ENCODE measurements at places on chromosomes 6 and 20.
A peak's percentile ranks its signal among the peaks of the same experiment; 100 is the strongest.

DNA sequence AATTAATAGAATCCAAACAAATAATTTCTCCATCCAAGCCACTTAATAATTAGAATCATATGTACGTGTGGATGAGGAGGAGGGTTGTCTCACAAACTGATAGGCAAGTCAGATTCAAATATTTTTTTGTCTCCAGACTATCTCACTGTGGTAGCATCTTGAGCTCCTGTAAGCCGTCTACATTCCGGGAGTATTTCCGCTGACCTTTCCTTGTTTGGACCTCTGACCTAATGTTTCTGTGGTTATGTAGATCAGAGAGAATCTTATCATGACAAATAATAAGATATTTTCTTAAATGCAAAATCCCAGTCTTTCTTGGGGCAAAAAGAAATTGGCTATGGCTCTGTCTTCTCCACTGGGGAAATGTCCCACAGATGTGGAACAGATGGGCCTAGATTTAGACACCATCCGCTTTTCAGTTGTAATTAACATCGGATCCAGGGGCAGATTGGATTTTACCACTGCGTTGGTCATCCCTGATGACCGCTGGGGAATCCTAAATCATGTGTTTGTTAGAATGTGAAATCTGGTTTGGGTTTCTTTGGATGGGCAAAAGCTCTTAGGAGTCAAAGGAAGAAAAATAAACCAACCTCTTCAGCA lies 197.1 kb upstream of the RIN2 start:
- no peak for DNase-seq

- DNase-seq, result no peak
Measured at GRCh38 chr20:32157611-32158010, 48.1 kb downstream of the TM9SF4 start.

- no peak for DNase-seq
Measured at GRCh38 chr6:75882734-75883133, 133.7 kb downstream of the MYO6 start.

DNA sequence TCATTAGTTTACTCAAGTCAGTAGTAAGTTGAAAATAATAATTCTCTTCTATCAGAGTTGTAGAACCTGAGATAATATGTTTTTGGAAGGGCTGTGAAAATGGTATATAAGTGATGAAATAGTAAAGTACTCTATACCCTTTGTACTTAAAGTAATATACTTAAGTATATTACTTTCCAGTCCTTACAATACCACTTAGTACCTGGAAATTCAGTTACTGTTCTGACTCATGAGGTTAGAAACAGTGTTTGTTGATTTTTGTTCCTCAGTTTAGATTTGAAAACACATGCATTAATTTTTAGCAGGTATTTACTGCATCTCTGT lies 10.1 kb downstream of the TULP4 start:
- DNase-seq, result no peak

GRCh38 chr20:63567386-63568169 lies 6.5 kb downstream of the HELZ2 start:
- DNase-seq, result peak; percentile 66

DNA sequence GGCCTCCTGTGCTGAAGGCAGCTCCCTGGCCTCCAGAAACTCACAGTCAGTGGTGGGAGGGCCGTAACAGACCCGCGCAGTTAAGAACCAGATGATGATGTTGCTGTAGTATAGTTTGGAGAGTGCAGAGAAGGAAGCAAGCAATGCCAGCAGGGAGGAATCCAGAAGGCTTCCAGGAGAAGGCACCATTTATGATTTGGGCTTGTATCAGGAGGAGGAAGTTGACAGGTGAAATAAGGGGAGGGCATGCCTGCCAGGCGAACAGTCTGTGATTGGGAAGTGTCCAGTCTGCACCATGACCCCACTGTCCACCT lies 13.3 kb upstream of the BAK1 start:
- no peak for DNase-seq

- no peak for DNase-seq
Measured at GRCh38 chr20:52047811-52048764, 143.5 kb downstream of the ZFP64 start.

- DNase-seq, result no peak
Measured at GRCh38 chr6:136464148-136464547, 86.1 kb downstream of the MAP7 start.

DNA sequence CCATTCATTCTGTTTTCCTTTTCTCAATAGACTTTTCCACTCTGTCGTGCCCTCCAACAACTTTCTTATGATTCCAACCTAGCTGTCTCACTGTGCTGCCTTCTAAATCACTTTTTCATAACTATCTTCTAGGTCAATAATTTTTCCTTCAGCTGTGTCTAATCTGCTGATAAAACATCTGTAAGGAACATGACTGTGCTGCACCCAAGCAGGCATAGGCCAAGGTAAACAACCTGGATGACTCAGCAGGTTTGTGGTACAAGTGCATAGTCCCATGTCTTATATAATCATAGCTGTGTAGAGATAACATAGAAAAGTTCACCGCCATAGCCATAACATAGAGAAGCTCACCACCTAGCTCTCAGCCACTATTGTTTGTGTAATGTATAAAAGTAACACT lies 332.3 kb downstream of the PLCB1 start:
- no peak for DNase-seq

DNA sequence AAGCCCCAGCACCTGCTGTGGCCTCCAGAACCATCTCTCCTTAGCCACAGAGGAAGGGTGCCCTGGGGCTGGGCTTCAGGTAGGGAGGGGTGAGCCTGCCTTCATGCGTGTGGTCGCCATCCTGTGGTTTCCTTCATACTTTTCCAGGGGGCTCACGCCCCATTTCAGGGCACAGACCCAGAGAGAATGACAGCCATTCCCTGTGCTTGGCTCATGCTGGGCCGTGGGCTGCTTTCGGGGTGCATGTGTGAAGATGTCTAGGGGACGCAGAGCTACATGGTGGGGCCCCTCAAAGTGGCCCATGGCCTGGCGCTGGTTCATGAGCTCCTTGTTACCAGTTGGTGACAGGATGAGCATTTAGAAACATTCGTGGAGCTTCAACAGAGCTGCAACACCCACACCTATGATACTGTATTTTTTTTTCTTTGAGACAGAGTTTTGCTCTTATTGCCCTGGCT lies 190.3 kb upstream of the SLC24A3 start:
- no peak for DNase-seq

DNA sequence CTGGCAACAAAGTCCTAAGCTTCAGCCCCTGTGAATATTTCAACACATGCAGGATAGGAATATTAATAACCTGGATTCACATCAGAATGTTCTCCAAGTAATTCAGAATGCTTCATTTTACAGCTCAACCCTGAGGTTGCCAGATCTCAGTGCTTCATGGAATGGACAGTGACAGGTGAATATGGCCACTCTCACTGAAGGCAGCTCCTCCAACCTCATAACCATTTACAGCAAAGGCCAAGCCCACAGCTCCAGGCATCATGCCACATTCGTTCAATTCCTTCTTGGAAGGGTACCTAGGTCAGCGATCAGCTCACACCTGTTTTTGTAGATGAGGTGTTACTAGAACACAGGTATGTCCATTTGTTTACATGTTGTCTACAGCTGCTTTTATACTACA lies 17.1 kb downstream of the CLIC5 start:
- DNase-seq, result no peak
